ENCODE measurements at places on chromosomes 4 and X.

GRCh38 chr4:122663814-122664610 is 43.1 kb upstream of the IL21 start:
- no peak for DNase-seq

DNA sequence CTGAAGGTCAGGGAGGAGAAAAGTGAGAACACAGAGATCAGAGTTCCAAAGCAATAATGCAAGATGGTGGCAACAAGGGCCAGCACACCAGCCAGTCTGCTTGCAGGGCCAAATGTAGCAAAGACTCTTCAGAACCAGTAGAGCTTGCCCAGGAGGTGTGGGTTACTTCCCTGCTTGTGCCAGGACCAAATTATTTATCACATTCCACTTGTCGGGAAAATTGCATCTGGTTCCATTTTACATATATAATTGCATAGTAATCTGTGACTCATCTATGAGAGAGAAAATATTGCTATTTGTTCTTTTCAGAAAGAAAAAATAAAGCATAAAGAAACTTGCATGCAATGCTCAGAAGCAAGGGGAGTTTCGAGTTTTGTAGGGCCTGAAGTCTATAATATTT is 41.4 kb downstream of the MAML3 start:
- DNase-seq = no peak

GRCh38 chr4:181224852-181225251 is 1018.4 kb upstream of the TENM3 start:
- no peak for DNase-seq

GRCh38 chr4:82583897-82584587 is 22.3 kb upstream of the TMEM150C start:
- DNase-seq = no peak

DNA sequence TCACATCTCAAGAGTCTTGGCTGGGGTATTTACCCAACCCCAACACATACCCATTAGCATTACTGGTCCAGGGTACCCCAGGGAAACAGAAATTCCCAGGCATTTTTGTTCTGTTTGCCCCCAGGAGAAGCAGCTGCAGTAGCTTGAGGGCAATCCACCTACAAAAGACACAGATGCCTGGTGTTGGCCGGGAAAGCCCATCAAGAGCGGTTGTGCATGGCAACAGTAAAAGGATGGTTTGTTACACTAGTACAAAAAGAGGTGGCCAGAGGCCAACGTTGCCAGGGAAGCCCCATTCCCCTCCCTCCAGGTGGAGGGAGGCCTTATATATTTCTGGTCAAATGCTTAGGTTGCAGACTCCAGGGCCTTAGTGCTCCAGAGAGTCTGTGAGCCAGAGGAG is 637.8 kb downstream of the BCOR start:
- DNase-seq = no peak

DNA sequence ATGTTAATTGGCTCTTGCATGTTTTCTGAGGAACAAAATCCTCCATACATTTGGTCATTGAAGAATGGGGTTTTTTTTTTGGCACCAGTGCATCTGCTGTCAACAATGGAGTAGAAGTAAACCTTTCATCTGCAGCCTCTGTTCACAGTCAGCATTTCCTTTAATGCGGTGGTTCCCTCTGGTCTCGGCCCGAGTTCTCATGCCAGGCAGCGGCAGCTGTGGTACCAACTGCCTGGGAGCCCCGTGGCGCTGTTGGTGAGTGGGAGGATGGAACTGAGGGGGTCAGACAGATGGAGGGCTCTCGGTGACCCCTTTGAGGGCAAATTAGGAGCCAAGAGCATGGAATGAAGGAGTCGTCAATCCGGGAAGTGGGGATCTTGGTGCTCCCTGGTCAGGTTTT is 114.7 kb downstream of the AFF1 start:
- no peak for DNase-seq

GRCh38 chr4:55921093-55921492 is 27.7 kb upstream of the CEP135 start:
- DNase-seq = no peak

DNA sequence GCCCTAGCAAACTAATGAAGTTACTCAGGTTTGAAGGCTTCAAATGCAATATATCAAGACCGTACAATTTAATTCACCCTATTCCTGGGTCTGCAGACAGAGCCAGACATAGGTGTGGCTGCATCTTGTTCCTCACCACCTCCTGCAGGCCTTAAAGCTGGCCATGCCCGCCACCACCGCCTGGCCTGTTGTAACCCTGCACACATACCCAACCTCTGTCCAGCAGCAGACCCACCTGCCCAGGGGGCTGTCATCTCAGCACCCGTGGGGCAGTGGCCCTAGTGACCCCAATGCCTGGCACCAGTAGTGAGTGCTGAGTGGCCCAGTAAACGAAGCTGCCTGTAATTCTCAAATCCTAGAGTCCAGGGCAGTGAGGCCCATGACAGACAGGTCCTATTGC is 40.7 kb downstream of the ZBTB49 start:
- DNase-seq = no peak

GRCh38 chr4:74370912-74371311 is 6.0 kb downstream of the EREG start:
- no peak for DNase-seq

DNA sequence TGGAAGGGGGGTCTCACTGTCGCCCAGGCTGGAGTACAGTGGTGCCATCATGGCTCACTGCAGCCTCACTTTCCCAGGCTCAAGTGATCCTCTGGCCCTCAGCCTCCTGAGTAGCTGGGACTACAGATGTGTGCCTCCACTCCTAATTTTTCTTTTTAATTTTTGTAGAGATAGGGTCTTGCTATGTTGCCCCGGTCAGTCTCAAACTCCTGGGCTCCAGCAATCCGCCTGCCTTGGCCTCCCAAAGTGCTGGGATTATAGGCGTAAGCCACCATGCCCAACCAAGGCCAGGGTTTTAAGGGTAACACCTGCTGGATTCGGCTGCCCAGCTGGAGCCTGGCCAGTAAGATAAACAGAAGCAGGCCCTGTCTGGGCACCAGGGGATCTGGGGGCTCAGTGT is 3.4 kb downstream of the TREX2 start:
- no peak for DNase-seq

DNA sequence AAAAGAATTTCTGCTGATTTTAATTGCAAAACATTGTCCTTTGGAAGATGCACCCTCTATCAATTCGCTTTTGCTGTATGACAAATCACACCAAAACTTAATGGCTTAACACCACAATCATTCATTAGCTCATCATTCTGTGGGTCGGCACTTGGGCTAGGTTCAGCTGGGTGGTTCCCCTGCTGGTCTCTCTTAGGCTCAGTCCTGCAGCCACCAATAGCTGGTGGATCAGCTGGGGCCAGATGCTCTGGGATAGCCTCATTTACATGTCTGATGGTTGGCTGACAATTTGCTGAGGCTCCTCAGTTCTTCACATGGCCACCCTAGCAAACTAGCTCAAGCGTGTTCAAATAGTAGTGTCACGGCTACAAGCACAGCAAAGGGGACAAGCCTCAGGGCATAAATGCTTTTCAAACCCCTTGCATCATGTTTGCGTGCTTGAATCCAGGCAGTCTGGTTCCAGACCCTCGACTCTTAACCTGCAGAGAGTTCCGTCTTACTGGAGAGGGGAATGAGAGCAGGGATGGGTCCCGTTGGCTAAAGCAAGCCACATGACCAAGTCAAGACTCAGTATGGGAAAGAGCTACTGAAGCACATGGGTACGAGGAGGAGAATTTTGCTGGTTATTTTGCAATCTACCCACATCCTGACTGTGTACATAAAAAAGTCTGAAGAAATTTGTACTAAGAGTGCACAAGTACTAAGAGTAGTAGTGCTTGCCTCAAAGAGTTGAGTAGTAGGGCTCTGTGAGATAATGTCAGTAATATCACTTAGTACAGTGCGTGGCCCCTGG is 7.5 kb upstream of the ACSL1 start:
- no peak for DNase-seq

DNA sequence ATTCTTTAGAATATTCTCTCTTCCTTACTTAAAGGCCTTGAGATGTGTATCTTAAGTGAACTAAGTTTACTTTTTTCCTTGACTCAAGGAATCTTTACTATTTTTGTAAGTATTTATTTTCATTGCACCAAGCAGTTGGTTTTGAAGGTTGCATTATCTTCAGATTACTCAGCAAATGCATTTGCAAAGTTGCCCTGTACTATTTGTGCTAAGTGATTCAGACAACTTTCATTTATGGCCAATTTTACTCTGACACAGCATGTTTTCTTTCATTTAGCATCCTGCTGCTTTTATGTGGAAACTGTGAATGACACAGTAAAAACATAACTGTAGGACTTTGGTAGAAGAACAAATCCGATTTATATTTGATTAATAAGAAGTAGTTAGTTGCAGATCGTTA is 191.0 kb downstream of the CCSER1 start:
- no peak for DNase-seq

DNA sequence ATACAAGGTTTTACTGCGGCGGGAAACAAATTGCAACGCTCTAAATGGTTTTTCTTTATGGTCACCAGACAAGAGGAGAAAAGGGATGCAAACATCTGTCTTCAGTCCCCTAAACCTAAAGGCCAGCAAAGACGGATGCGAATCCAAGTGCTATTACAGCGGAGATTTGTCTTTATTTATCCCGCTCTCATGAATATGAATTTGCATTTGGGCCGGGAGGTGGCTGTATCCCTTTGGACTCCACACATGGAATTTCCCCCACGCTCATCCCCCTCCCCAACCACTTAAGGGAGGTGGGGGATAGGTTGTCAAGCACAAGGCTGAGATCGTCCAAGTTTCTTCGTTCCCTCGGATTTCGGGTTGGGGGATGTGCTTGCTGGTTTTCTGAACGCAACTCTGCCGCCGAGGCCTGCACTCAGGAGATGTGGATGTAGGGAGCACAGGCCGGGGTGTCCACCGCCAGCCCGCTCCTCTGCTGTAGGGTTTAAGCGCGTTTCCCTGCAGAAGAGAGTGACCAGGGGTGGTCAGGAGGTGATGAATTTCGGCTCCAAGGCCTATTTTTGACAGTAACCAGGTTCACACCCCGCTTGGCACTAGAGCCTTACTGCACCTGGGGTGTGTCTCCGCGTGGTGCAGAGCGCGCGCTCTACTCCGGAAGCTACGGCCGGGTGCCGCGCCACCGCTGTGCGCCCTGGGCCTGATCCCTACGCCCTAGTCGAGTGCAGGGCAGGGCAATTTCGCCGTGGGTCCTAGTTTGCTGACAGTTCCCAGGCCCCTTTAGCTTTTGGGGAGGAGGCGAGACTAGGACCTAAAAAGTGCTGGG is 2.3 kb upstream of the PHOX2B start:
- DNase-seq = no peak

DNA sequence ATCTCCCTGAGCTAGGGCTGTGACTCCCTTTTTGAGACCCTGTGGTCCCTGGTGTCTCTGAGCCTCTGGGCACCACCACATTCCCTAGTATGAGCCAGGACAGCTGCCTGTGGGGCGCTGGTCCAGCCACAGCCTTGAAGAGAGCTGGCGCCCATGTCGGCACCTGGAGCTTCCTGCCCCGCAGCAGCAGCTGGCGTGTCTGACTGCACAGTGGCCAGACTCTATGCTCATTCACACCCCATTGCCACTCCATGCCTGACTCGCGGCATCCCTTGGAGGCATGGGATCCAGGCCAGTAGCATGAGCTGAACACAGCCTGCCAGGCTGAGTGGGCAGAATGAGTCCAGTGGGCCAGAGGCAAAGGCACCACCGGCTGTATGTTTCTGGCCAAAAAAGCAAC is 8.3 kb upstream of the SPP1 start:
- DNase-seq = no peak

GRCh38 chr4:46445710-46446314 is 55.9 kb upstream of the GABRA2 start:
- no peak for DNase-seq

- no peak for DNase-seq
These were observed 35.2 kb downstream of the NYX start for GRCh38 chrX:41482154-41482850.

GRCh38 chr4:128571747-128572146 is 237.8 kb upstream of the JADE1 start:
- DNase-seq = no peak

DNA sequence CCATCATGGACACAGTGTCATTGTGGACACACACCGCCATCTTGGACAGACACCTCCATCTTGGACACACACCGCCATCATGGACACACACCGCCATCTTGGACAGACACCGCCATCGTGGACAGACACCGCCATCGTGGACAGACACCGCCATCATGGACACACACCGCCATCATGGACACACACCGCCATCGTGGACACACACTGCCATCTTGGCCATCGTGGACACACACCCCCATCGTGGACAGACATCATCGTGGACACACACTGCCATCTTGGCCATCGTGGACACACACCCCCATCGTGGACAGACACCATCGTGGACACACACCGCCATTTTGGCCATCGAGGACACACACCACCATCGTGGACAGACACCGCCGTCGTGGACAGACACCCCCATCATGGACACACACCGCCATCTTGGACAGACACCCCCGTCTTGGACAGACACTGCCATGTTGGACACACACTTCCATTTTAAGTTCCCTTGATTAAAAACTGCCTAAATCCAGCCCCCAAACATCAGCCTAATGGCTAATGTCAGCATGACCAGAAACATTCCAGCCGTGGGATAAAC is 9.1 kb downstream of the ASMTL start:
- DNase-seq = no peak

DNA sequence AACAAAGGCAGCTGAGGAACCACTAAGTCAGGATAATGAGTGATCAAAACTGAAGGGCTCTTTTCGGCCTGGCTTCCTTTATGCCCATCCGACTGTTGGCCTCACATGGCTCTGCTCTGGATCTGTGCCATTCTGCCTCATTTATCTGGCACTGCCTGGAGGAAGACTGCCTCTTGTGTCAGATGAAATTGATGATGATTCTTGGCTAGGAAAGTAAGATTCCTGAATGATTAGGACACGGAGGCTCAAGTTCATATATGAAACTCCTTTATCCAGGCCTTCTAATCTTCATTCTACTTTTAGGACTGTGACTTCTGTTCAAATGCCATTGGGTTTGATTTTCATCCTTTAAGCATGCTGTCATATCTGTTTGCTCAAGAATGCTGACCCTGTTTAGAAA is 475.4 kb upstream of the RPS6KA3 start:
- no peak for DNase-seq

- no peak for DNase-seq
These were observed 14.0 kb downstream of the POF1B start for GRCh38 chrX:85365370-85365995.

GRCh38 chr4:159048166-159048886 is 54.6 kb upstream of the RAPGEF2 start:
- no peak for DNase-seq

- DNase-seq = no peak
These were observed 74.8 kb upstream of the BCOR start for GRCh38 chrX:40172401-40173142.

DNA sequence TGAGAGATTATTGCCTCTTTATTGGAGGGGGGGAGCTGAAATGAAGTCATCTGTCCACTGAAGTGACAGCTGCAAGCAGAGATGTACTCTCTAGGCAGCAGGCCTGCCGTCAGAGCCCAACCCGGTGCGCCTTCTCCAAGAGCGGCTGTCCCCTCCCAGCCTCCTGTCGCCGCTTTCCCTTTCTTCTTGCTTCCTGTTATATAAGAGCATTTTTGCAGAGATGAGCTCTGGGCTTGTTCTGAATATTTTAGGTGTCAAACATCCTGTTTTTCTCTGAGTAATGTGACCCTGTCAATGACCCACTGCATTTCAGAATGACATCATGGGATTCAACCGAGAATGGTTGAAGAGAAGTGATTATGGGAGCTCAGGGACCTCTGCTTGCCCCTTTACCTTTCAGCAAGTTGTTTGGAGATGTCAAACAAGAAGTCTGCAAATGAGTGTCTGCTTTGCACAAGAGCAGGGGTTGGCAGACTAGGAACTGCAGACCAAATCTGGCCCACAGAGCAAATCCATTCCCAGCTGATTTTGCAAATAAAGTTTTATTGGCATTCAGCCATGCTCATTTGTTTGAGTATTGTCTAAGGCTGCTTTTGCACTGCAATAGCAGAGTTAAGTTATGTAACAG is 79.9 kb downstream of the SLC9A6 start:
- DNase-seq = no peak

GRCh38 chr4:14233126-14233525 is 605.6 kb upstream of the BOD1L1 start:
- no peak for DNase-seq

Data from stimulated activated CD4-positive, alpha-beta T cell treated with anti-CD3 and anti-CD28 coated beads, Interleukin-12 subunit alpha, Interleukin-12 subunit beta, amount 100 ng/mL, for 24 hours (primary cell).